ENCODE measurements at places on chromosomes 5 and 9.

- DNase-seq: peak; percentile 16
Observed at GRCh38 chr9:112037281-112038016, 137.6 kb downstream of the SUSD1 start.

DNA sequence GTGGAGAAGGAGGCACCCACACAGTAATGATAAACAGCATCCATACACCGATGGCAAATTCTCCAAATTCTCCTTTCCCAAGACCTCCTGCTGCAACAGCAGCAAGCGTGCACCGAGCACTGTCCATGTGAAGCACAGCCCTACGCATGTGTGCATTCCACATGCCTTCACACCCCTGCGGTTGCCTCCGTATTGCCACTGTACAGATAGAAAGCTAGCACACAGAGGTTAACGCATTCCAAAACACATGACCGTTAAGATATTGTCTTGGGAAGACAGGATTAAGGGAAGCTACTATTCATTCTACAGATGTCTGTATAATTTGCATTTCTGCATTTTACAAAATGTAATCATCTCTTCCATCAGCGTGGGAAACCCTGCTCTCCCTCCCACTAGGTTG is 6.6 kb downstream of the FLT4 start:
- DNase-seq: no peak

DNA sequence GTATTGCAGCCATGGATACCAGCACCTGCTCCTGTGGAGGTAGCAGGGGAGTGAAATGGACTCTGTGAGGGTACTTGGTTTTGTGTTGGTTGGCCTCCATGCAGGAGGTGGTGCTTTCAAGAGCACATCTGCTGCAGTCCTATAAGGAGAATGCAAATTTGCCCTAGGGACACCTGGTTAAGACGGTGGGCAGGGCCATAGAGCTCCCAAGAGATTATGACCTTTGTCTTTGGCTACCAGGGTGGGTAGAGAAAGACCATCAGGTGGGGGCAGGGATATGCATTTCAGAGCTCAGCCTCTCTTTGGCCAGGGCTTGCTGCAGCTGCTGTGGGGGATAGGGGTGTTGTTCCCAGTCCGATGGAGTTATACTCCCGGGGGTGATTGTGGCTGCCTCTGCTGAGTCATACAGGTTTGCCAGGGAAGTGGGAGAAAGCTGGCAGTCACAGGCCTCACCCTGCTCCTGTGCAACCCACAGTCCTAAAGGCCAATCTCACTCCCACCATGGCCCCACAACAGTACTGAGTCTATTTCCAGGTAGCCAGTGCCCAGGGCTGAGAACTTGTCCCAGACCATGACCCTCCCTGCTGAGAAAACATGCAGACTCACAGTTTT is 14.0 kb upstream of the PDLIM4 start:
- DNase-seq: no peak

- DNase-seq: no peak
Observed at GRCh38 chr5:9337928-9338595, 207.8 kb downstream of the SEMA5A start.

- DNase-seq: no peak
Observed at GRCh38 chr5:15421381-15421780, 78.6 kb upstream of the FBXL7 start.

DNA sequence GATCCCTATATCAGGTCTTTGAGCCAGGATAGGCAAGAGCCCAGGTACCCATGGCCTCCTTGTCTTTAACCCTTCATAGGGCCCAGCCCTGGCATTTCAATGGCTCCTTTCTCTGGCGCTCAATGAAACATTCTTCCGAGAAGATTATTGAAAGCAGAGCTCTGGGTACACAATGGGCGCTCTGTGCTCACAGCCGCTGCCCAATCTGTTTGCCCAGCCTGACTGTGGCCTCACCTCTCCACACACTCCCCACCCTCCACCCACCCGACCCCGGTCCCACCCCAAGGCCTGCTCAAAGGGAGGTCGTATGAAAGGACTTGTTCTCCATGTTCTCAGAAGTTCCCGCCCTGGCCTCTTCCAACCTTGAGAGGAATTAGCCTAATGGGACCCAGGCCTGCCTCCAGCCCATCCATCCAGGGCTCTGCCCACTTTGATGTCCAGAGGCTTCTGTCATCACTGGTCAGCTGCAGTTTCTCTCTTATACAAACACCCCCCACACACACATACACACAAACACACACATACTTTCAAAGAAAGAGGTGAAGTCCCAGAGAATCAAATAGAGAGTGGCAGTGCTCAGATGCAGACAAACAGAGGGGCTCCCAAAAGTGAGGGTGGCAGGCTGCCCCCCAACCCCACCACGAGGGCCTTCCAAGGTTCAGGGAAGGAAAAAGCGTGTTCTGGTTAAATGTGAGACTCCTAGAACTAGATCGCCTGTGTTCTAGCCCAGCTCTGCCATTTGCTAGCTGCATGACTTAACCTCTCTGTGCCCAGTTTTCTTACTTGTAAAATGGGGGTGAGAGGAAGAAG is 5.1 kb upstream of the ARSI start:
- DNase-seq: no peak

DNA sequence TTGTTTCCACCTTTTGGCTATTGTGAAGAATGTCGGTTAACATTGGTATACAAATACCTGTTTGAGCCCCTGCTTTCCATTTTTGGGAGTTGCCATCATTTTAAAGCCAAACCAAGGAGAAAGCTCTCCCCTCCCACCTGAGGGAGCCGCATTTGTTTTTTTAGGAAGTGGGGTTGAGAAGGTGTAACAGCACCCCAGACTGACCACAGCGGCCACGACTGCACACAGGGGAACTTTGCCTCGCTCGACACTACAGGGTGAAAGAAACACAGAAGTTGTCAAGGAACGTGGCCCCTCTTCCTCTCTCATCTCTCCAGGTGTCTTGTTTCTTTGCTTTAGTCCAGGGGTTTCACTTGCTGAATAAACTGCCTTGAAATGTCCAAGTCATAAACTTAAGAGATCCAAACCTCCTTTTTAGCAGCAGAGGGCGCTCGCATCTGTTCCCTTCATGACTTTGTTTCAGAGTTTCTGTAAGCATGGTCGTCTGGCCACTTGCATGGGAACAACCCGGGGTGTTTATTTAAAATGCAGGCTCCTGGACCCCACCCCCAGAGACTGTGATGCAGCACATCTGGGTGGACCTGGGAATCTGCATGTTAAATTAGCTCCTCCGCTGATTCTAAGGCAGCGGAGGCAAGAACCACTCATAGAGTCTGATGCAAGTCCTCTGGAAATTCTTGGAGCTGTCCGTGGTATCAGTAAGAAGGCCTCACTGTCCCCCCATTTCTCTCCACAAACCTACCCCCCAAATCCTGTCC is 2.1 kb upstream of the TTLL11 start:
- peak; percentile 27 for DNase-seq

- DNase-seq: no peak
Observed at GRCh38 chr9:134189145-134189469, 24.7 kb upstream of the RNU6ATAC start.

DNA sequence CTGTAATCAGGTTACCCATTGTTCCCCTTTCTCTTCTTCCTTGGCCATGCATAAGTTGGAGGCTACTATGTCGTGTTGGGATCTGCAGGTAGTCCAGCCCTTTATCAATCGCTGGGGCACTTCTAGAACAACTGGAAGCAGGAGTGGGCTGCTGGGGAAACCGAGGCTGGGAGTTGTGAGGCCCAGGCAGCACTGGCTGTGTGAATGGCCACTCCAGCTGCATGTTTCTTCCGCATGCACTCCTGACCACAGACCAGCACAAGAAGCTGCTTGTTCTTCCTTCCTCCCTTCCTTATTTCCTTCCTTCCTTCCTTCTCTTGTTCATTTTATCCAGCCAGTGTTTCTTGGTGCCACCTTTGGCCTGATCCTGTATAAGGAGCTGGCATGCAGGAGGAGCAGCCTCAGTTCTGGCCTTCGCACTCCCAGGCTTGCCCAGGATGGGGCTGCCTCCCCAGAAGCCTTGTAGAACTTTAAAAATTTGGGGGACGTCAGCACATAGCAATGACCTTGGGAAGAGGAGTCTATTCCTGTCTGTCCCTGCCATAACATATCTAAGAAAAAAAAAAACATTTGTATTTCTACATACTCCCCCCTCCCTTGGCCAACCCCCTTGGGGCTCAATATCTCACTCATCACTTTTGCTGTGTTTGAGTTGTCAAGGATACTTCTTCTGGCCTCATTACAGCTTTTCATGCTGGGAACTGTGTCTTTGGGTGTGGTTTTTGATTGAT is 20.8 kb upstream of the CXCL14 start:
- no peak for DNase-seq

GRCh38 chr5:105617436-105618215 is 2053.1 kb downstream of the EFNA5 start:
- no peak for DNase-seq

- no peak for DNase-seq
Observed at GRCh38 chr5:172622091-172623046, 18.7 kb upstream of the NEURL1B start.

DNA sequence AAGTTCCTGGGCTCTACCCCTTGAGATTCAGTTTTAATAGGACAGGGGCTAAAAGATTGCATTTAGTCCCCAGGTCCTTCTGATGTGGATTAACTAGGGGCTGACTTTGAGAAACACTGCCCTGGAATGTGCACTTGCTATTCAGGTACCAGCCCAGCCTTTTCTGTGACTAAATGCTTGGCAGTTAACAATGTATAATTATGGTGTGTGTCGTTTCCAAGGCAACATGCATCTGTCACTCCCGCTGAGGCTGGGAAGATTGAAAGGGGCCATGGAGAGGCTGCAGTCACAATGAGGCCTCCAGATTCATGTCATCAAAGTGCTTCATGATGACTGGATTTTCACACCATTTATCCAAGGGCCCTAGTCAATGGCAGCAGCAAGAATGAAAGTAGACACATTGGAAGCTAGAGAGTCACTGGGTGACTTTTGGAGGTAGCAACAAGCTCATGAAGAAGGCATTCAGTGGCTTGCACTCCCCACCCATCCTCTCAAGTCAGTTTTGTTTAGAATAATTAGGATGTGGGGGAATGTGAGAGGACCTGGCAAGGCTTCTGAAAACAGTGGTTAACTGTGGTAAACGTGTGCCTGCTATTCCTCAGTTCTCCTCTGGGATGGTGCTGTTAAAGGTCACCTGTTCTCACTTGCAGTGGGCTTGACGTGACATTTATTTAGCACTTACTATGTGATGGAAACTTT is 28.3 kb downstream of the RAI14 start:
- no peak for DNase-seq

- DNase-seq: no peak
Observed at GRCh38 chr9:123387686-123388085, 31.7 kb downstream of the CRB2 start.

DNA sequence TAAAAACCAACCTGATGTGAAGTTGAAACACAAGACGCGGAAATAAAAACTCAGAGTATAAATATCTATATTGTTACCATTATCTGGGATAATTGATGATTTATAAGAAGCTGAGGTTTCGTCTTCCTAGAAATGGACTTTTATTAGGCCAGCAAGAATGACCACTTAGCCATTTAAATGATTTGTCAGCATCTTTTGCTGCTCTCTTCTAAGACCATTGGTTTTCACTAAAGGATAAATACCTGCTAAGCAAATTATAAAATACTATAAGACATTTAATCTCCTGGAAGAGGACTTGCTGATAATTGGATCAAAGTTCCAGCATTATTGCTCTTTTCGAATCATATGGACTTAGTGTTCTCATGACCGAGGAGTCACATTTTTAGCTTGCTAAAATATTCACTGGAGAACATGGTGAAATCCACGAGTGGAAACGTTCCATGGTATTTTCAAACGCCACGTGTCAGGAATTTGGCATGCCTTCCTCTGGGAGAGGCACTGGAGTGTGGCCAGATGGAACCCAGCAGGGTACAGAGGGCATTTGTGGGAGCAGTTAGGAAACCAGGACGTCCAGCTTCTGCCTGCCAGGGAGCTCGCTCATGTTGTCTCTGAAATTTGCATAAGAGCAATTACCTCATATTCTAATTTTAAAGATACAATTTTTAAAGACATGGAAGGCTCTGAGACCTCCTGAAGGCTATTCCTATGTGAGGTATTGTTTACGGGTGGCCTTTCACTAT is 43.1 kb downstream of the TNFAIP8 start:
- DNase-seq: no peak

- no peak for DNase-seq
Observed at GRCh38 chr5:73625944-73626811, at the start of gene ARHGEF28. Gene ARHGEF28 (plus strand): TSS chr5:73626196. CDS start chr5:73684852, 58,656 bp downstream.

DNA sequence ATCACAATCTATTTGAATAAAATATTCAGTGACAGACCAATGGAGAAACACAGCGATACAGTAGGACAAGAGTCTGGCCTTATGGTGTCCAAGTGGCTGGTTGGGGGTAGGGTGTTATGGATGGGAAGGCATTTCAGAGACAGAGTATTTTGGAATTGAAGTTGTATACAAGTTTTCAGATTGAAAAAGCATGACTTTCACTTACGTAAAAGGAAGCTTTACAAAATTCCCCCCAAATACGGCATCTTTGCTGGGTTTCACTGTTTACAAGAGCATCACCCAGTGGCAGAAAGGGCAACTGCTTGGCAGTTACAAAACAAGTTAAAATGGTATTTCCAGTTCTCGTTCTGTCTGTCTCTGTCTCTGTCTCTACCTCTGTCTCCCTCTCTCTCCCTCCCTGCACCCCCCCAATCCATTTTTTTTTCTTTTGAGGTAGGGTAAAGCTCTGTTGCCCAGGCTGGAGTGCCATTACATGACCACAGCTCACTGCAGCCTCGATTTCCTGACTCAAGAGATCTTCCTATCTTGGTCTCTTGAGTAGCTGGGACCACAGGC is 86.2 kb downstream of the PTPN3 start:
- DNase-seq: no peak
